Stimulated activated CD4-positive, alpha-beta T cell treated with anti-CD3 and anti-CD28 coated beads, TNF-alpha, amount 100 ng/mL, for 48 hours (primary cell): ENCODE measurements at places on chromosomes 3 and 15.

GRCh38 chr3:64265646-64266045, 40.4 kb upstream of the PRICKLE2 start:
- no peak for DNase-seq

DNA sequence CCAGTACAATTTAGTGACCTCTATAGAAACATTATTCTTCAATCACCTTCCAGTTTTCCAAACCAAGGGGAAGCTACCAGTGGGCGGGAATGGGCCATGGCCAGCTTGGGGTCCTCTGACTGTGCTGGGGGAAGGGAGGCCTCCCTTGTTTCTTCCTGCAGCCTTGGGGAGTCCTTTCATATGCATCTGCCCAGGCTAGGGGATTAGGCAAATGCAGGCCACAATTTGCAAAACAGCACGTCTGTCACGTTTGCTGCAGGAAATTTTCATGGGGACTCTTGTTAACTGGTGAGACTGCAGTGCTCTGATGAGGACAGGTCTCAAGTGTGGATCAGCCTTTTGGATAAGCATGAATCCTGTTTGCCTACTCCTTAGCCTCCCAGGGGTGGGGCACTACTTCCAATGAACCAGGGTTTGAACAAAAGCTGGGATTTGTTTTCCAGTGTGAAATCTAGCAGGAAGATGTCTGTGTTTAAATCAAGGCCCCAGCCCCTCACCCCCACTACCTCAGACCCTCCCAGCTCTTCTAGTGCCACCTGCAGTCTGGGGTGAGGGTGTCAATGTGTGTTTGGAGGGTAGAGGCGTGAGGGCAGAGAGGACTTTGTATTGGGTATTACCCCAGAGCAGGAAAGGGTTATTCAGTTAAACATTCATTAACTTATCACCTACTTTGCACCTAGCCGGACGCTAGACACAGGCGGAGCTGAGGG, 219.9 kb downstream of the OPA1 start:
- no peak for DNase-seq

DNA sequence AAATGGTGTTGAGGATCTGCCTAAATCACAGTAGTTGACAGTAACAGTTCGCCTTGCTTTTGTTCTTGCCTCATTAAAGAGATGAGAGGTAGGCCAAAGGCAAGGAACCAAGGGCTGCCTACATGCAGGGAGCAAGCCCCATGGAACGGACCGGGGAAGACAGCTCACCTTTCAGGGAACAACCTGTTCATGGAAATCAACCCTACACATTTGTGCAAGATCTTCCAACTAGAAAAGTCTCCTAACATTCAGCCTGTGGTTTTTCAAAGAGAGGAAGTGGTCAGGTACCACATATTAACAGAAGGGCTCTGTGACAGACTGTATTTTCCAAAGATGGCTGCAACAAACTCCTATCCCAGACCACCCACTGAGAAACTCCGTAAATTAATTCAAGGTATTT, 1031.8 kb upstream of the NR2F2 start:
- no peak for DNase-seq

- DNase-seq, result no peak
These were observed 767.8 kb upstream of the GOLIM4 start for GRCh38 chr3:168863561-168863960.
